ENCODE measurements at places on chromosomes 12 and 14. TPM values are rescaled to one million over a fixed set of nuclear protein-coding genes. Genes with fewer than 3 reads are reported as not detected.
A peak's percentile ranks its signal among the peaks of the same experiment; 100 is the strongest.

DNA sequence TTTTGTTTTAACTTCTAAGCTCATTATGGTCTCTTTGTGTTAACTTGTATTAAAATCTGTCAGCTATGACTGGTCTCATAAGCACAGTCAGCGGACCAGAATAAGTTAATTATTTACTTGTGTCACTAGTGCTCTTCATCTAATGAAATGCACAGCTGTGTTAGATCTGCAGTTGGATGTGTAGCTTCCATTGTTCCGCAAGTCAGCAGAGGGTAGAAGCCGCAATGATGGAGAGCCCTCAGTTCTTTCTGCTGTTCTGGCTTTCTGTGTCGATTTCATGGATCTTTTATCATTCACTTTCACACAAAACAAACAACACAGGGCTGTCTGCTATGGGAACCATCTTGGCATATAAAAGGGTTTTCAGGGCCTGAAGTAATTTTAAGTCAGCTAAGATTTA is 89.3 kb upstream of the RFX4 start:
- DNase-seq = no peak

- no peak for DNase-seq
Measured at GRCh38 chr14:53450871-53451270, 297.7 kb upstream of the DDHD1 start.

- DNase-seq = no peak
Measured at GRCh38 chr12:1422604-1423315, 171.6 kb downstream of the FBXL14 start.

GRCh38 chr14:65128096-65128495 is 25.8 kb upstream of the MAX start:
- DNase-seq = no peak

DNA sequence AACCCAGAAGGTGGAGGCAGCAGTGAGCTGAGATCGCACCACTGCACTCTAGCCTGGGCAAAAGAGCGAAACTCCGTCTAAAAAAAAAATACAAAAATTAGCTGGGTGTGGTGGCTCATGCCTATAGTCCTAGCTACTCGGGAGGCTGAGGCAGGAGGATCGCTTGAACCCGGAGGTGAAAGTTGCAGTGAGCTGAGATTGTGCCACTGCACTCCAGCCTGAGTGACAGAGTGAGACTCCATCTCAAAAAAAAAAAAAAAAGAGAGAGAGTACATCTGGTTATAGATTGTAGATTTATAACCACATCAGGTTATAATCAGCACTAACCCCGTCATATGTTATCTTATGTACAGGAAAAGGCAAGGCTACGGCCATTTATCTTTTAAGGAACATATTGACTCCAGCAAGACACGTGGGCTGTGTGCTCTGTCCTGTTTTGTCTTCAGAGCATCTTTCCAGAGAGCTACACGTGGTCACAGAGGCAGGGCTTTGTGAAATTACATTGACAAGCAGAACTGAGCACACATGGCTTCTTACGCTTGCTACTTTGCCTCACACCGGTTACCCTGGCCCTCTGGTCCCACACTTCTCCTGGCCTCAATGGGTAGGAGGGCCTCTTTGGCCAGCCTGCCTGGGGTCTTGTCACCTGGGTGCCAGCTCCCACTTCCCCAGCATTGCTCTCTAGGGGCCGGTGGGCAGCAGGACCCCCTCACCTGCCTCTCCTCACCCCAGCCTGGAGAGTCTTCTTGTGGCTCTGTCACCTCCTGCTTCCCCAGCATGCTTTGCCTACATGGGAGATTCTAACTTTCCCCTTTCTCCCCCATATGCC is 6.8 kb upstream of the DYNC1H1 start:
- no peak for DNase-seq

GRCh38 chr12:11965258-11965910 is 105.4 kb upstream of the BCL2L14 start:
- DNase-seq = no peak

DNA sequence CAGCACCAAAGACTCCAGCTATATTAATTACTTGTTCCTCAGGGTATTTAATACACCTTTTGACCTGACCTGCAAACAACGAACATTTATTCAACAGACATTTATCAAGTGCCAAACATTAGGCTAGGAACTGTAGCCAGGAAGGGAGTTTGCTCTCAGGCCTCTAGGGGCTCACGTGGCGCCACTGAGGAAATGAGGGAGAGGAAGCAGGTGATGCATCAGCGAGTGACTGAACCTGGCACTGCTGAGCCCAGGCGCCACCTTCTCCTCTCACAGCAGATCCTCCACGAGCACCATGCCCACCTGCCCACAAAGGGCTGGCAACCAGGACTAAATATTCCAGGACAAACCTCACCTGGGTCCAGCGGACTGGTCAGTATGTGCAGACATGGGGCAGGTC is 50.2 kb downstream of the SETD3 start:
- DNase-seq = no peak

GRCh38 chr14:88166616-88167015 is 156.5 kb downstream of the KCNK10 start:
- DNase-seq = no peak

- no peak for DNase-seq
Measured at GRCh38 chr12:38516418-38516817, 199.8 kb downstream of the ALG10B start.

GRCh38 chr14:81137316-81137715 is 83.4 kb downstream of the GTF2A1 start:
- DNase-seq = no peak

DNA sequence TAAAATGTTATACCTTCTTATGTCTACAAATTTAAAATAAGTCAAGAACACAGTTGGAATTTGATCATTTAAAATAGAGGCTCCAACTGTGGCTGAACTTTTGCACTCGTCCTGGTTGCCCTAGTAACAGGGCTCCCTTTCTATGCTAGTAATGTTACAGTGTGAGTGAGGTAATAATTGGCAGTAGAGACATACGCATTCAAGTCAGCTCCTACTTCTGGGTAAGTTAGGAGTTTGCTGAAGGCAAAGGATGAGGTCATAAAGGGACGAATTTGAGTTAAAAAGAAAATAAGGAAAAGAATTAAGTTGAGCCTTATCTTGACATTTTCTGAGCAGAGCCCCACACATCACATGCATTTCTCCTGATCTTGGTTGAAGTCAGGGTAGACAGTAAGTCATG is 129.1 kb downstream of the TMEM117 start:
- DNase-seq = no peak

- no peak for DNase-seq
Measured at GRCh38 chr14:33282331-33283230, 343.9 kb downstream of the NPAS3 start.

DNA sequence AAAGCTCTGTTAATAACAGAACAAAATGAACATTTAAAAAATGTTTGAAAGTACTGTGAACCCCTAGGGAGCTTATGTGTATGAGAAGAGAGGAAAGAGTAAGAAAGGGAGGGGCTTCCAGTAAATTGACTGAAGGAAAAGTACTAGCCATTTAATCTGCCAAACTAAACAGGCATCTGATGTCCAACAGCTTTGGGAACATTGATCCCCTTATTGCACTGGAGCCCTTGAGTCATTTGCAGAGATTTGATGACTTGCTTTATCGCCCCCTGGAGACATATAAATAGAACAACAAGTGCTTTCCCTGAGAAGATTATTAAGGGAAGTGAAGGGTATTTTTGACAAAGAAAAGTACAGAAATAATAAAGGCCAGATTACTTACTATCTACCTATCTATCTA is 319.3 kb upstream of the NOVA1 start:
- peak; percentile 0 for DNase-seq

DNA sequence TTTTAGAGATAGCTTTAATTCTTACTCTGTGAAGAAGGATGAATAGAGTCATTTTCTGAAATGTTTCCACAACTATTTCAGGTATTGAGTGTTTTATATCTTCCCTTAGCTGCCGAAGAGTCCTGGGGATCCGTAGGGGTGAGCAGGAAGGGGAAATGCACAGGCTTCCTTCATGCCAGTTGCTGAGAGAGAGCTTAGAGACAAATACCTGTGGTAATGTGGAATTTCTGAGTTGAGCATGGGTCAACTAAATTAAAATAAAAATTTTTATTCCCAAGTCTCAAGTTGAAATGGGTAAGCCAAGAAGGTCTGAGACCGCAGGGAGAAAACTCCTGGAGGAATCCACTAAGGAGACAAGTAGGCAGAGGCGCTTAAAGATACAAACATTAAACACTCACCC is 185.7 kb downstream of the DAD1 start:
- no peak for DNase-seq

DNA sequence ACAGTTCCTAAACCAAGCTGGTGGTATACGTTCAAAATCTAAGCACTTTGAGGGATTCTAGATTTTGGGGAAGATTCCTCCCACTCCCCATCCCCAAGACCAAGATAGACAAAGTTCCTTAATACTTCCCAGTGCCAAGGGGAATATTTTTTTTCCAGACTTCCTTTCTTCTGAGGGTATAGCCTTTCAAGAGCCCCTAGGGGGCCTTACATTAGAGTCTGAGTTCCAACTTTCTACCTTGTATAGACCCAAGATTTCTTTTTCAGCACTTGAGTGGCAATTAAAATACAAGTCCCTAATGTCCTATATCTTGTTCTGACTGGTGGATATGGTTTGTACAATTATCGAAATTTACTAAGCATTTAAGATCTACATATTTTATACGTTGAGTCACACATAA is 28.7 kb upstream of the SOS2 start:
- DNase-seq = no peak

NEUROD4 gene
- total RNA-seq = not detected

EPYC gene
- total RNA-seq = not detected

TEX22 gene
- total RNA-seq = 0.13 TPM

BATF gene
- 1.4 TPM for total RNA-seq

NR4A1 gene
- 1.1 TPM for total RNA-seq

TAS2R31 gene
- total RNA-seq = 3.2 TPM

C12orf50 gene
- total RNA-seq = not detected

All from pulmonary artery endothelial cell (primary cell).